H4 (cell line): ENCODE measurements at places on chromosomes 2 and 18. TPM values are rescaled to one million over a fixed set of nuclear protein-coding genes. Genes with fewer than 3 reads are reported as not detected.

The REEP1 gene
- total RNA-seq = 1.6 and 1.8 TPM in 2 replicates

The MRPL53 gene
- 25.3 and 42.4 TPM in 2 replicates for total RNA-seq

The COLEC11 gene
- not detected in 2 replicates for total RNA-seq

The DLX2 gene
- 2.6 and 3.3 TPM in 2 replicates for total RNA-seq

GRCh38 chr2:98926601-98927000 is 9.4 kb downstream of the CRACDL start:
- no peak for DNase-seq

DNA sequence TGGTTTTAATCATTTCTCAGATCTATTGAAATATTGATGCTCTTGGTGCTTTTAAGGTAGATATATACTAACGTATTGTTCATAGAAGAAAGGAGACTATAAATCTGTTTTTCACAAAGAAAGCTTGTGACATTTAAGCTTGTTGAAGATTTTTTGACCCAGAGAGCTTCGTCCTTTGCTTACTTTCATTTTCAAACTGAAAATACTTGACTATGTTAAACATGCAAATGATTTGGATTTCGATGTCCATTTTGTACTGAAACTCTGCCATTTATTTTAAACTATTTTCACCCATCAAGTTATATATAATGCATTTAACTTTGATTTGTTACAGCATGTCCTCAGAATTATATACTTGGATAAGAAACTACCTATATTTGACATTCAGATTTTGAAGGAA is 85.2 kb downstream of the SLC4A10 start:
- DNase-seq = no peak

- DNase-seq = peak; percentile 32
Measured at GRCh38 chr2:240568678-240569522, 616 bp downstream of the RNPEPL1 start.

DNA sequence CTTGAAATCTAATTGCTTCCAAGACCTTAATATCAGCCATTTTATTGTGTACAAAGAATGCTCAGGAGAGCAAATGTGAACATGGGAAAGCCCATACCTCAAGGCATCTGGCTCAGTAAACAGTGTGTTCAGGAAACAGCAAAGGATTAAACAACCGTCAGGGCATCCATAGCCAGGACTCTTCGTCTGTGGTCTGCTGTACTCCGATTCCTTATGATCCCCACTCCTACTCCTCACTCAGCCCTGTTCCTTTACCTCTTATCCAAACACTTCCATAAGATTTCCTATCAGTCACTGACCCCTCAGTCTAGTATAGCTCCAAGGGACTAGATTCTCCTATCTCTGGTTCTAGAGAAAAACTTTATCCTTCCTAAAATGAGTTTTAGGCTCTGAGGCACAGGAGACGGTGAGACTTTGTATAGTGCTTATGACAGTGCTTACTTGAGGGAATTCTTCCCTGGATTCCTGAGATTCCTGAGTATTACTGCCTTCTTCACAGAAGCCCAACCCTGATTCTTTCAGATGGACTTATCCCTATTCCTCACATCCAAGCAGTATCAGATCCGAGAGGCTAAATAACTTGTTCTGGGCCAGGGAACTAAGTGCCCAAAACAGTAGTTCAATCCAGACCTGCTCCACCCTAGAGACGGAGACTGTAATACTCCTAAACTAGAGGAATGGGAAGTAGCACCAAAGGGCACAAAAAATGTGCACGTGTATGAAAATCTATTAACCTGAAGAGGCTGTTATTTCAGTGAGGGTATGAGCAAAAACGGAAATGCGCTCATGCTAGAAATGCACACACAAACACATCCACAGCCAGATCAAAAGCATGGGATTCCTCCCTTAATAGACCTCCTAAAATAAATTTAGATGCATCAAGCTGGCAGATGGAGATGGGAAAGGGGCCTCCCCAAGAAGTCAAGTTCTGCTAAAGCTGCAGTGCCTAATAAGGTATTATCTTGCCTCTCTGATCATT is 42.1 kb upstream of the SIGLEC15 start:
- no peak for DNase-seq

DNA sequence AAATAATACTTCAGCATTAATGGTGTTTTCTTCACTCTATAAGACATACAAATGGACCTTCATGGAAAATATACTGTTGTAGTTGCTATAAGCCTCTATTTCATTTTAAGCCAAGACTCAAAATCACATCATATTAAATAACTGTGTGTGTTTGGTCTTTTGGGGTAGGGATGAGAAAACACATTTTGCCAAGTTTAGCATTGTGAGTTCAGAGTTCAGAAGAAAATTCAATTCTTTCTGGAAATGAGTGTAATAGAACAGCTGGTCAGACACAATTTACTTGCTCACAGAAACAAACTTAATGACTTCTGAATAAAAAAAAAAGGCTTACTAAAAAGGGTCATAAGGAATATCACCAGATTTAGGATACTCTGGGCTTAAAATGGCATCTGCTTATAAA is 149.5 kb downstream of the LRRTM4 start:
- no peak for DNase-seq

- DNase-seq = peak; percentile 61
Measured at GRCh38 chr18:8835521-8835953, 130.2 kb downstream of the MTCL1 start.

DNA sequence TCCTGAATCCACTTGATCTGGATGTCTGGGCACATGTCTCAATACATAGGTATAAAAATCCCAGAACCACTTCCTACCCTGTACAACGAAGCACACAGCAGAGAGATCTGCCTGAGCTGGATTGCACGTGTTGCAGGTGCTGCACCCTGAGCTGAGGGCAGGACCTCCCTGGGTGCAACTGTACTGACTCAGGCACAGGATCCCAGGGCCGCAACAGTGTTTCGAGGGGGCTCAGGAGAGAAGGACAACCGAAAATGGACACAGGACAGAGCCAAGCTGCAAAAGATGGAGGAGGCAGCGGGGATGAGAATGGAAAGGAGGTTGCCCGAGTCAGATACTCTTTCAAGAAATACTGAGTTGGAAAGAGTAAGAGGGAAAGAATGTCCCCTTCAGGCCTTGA is 354.1 kb downstream of the EIPR1 start:
- DNase-seq = no peak
